ENCODE measurements at places on chromosomes 13 and 19.
A peak's percentile ranks its signal among the peaks of the same experiment; 100 is the strongest.

- DNase-seq: peak; percentile 21
Measured at GRCh38 chr19:43465468-43466120, at the start of gene LYPD3. TSS of gene LYPD3 (minus strand) at chr19:43465608. CDS start at chr19:43465571, 37 bp downstream.

DNA sequence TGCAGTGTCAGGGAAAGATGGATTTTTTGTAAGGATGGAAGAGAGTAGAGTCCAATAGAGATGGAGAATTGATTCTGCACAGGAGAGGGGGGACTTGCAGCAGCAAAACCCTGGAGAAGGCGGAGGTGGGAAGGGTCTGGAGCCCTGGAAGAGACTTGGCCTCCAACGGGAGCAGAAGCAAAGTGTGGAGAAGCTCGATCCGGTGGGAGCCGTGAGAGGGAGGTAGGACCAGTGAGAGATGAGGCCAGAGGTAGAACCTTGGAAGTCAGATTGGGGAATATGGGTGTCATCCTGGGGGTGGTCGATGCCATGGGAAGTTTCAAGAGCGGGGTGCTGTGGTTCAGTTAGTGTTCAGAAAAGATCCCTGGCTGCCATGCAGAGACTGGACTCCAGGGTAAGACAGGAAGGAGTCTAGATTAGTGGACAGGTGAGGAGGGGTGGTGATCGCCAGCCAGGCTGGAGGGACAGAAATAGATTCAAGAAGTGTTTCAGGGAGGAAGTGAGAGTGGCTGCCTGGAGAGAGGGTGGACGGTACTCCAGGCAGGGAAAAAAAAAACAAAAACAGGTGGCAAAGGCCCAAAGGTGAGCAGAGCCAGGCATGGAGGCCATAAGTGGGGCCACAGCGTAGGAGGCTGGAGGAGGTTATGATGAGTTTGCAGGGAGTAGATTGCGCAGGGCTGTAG, 2.6 kb downstream of the PPP5C start:
- DNase-seq: peak; percentile 35

- DNase-seq: no peak
Measured at GRCh38 chr13:26623125-26623524, 65.6 kb downstream of the WASF3 start.

GRCh38 chr13:98798849-98799645, 46.6 kb upstream of the SLC15A1 start:
- DNase-seq: no peak

DNA sequence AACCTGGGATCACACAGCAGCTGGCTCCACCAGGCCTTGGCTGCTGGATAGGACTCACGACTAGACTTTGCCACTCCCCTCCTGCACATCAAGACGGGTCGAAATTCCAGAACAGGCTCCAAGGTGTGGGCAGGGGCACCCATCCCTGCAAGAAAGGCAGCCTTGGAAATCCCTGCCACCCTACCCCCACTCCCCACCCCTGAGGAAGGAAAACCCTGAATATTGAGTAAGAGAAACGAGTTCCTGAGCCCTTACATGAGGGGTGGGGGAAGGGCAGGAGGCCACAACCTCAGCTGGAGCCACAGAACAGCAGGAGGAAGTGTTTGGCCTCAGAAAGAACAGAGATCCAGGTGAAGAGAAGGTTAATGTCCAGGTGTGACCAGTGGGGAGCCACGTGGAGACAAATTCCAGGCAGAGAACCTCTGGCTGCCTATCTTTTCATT, 20.1 kb downstream of the DEDD2 start:
- DNase-seq: no peak

- DNase-seq: no peak
Measured at GRCh38 chr19:33365691-33366090, 7.8 kb upstream of the CEBPG start.

DNA sequence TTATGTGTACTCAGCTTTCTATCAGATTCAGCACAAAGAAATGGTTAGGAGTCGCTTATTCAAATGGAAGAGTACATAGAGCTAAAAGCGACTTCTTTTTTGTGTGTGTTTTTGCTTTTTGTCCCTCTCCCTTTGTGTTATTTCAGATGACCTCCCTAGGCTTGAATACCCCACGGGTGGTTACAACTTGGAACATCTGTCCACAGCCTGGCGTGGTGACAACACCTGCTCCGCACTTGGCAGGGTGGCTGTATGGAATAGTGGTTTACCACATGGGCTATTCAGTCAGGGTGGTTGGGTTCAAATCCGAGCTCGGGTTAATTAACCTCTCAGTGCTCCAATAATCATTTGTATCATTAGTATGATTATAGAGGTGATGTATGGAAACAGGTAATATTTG, 151.6 kb upstream of the FREM2 start:
- DNase-seq: peak; percentile 95

DNA sequence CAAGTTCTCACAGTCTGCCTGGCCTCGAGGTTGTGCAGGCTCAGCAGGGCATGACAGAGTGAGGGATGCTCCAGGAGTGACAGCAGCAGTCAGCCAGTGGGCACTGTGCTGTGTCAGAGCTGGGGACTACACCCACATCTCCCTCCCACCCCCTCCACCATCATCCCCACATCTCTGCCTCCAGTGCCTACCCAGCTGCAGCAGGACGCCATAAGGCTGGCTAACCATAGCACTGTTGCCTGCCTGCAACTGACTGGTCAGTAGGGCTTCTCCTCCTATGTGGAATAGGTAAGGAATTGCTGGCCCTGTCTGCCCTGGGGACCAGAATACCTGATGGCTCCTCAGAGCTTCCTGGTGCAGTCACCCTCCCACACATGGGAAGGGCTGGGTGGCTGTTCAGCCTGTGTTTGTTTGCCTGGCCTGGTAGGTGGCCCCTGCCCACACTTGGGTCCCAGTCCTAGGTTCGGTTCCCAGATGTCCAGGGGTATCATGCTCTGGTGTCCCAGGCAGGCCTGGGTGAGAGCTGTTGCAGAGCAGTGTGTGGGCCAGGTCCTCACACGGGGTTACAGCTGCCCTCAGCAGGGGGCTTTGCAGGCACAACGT, 15.7 kb downstream of the GPI start:
- no peak for DNase-seq

GRCh38 chr13:60328073-60328472, 68.9 kb upstream of the TDRD3 start:
- DNase-seq: peak; percentile 43

GRCh38 chr13:40469581-40470310, 196.7 kb downstream of the FOXO1 start:
- no peak for DNase-seq

DNA sequence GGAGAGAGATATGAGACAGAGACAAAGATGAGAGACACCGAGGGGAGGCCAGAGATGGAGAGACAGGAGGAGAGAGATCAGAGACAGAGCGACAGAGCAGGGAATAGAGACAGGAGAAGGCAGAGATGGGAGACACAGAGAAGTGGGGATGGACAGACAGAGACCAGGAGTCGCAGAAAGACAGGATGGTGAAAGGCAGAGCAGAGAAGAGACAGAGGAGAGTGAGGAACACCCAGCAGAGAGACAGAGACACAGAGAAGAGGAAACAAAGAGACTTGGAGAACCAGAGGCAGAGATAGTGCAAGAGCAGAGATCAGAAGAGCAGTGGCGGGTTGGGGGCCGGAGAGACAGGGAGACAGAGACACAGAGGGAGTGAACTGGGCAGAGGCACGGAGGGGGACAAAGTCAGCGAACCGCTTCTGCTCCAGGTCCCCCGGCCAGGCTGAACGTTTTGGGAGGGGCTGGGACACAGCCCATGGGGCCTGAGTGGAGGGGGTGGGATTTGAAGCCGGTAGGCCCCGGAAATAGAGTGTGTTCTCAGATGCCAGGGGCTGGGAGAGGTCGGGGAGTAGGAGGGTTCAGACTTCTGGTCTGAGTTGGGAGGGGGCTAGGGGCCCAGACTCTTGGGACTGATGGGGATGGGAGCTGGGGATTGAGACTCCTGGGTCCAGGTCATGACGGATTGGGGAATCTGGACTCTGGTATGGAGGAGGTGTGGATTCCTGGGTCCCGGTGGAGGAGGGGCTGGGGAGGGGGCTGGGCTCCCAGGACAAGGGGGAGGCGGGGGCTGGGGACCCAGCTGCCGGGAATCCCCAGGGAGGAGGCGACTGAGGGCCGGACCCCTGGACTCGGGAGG, 654 bp downstream of the ZNF579 start:
- DNase-seq: peak; percentile 65

DNA sequence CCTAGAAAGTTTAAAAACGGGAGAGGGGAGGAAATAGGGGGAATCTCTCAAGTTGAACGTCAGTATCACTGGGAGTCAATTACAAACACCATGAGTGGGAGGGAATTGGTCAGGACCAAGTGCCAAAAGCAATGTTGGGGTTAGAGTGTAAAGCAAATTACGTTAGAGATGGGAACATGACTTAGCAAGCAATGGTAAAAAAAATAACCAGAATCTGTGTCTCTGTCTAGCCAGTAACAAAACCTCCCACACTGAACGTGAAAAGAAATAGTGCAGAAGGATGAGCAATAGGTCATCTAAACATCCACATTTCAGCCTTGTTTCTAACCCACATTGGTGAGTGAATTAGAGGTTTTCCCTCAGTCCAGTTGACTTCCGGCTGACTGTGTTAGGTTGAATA, 242.2 kb downstream of the COG6 start:
- DNase-seq: no peak

- peak; percentile 69 for DNase-seq
Measured at GRCh38 chr19:49119411-49120324, at the start of gene PPFIA3. TSS of gene PPFIA3 (plus strand) at chr19:49119544. CDS start at chr19:49127874, 8,330 bp downstream.

DNA sequence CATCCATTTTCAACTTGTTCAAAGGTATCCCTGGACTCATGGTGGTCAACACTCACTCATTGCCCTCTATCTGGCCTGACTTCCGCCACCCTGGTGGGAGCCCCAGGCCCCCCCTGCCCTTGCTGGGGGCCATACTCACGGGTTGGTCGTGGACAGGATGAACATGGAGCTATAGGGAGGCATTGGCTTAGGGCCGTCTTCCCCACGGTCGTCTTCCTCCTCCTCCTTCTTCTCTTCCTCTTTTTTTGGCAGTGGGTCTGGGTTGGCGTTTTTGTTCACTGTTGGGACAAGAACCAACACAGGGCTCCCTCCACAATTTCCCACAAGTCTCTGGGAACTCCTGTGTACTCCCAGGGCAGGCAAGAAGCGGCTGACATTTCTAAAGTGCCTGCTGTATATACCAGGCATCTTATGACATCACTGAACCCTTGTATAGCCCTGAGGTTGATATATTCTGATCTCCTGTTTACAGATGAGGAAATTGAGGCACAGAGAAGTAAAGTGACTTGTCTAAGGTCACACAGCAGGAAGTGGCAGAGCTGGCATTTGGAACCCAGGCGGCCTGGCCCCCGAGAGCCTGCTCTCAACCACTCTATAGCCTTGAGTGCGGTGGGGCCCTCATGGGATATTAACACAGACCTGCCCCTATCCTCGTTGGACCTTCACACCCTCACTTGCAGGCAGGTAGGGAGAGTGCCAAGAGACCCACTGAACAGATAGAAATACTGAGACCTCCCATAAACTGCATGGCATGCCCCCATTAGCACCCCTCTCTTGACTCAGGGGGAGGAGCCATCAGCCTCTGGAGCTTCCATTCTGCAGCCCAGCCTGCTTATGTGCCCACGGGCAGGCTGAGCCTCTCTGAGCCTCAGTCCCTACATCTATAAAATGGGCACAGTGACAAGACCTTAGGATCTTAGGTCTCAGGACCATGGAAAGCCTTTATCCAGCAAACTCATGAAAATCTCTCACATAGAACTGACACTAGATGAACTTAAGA, 135.0 kb downstream of the IER2 start:
- DNase-seq: no peak

DNA sequence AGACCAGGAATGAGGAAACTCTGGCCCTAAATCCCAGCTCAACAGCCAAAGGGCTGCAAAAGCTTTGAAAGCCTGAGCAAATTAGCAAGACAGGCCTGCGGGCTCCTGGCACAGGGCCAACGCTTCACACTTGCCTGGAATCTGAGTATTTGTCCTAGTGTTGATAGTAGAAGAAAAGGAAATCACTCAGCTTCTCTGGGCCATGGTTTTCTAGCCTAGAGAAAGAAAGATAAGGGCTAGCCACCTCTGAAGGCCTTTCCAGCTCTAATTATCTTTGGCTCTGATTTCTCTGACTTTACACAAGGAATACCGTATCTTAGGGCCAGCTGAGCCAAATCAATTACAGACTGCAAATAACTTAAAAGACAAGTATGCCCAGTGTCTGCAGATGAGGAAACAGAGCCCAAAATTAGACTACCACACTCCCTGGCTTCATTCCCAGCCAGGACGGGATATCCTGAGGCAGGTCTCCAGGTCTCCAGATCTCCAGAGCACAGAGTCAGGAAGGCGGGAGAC, 69.6 kb downstream of the STK24 start:
- peak; percentile 94 for DNase-seq

- no peak for DNase-seq
Measured at GRCh38 chr19:55160986-55161365, 3.4 kb upstream of the TNNI3 start.

DNA sequence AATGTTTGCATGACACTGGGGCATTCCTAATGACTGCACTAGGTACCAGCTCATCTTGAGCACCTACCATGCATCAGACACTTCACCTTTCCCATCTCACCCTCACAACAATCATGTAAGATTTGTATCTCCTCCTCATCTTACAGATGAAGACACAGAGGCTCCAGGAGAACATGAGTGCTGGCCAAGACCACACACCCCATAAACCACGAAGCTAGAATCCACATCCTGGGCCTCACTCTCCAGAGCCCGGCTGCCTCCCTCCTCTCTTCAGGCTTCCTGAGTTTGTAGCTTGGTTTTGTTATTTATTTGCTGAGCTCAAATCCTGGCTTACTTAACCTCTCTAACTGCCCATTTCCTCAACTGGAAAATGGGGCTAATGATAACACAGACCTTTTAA, 25.9 kb downstream of the FAM216B start:
- DNase-seq: no peak

- peak; percentile 56 for DNase-seq
Measured at GRCh38 chr13:67228031-67228430, 2.1 kb downstream of the PCDH9 start.
